ENCODE measurements at places on chromosomes 1 and 21.

DNA sequence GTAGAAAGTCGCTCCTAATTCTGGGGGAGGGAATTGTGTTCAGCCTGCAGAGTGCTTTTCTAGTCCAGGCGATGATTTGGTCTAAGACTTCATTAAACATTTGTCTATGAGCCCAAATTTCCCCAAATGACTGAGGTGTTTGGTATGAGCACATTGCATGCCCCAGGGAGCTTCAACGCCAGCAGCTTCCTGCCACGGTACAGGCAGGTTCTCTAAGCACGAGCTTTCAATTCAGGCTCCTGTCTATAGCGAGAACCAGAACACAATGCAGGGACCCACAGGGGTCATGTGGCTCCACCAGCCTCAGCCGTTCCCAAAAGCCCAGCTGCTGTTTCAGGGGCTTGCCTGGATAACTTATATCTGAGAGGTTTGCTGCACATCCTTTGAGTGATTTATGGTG lies 34.1 kb upstream of the H6PD start:
- no peak for DNase-seq

GRCh38 chr1:45205011-45205909 lies 1.1 kb downstream of the ZSWIM5 start:
- DNase-seq = no peak

GRCh38 chr1:6385488-6386191 lies 7.9 kb downstream of the ACOT7 start:
- DNase-seq = no peak

DNA sequence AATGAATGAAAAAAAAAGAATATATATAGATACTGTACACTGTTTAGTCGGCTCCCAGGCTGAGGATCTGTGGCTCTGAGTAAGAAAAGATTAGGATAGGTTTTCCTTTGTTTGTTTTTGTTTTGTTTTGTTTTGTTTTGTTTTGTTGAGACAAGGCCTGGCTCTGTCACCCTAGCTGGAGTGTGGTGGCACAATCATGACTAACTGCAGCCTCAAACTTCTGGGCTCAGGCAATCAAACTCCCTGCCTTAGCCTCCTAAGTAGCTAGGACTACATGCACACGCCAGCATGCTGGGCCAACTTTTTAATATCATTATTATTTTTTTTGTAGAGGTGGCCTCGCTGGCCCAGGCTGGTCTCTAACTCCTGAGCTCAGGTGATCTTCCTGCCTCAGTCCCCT lies 87.9 kb upstream of the PTBP2 start:
- DNase-seq = no peak

Measured in stimulated activated CD8-positive, alpha-beta memory T cell treated with anti-CD3 and anti-CD28 coated beads, Interleukin-12 subunit alpha, Interleukin-12 subunit beta, amount 100 ng/mL, for 4 hours (primary cell).